ENCODE measurements at places on chromosomes 7 and 10.

- no peak for DNase-seq
These were observed 34.2 kb downstream of the TFPI2 start for GRCh38 chr7:93856323-93856722.

GRCh38 chr10:10873289-10873688, 144.4 kb upstream of the CELF2 start:
- DNase-seq = no peak

- no peak for DNase-seq
These were observed 1.9 kb downstream of the FOXK1 start for GRCh38 chr7:4683884-4684565.

- DNase-seq = no peak
These were observed 154.8 kb downstream of the PHF14 start for GRCh38 chr7:11128498-11128897.

DNA sequence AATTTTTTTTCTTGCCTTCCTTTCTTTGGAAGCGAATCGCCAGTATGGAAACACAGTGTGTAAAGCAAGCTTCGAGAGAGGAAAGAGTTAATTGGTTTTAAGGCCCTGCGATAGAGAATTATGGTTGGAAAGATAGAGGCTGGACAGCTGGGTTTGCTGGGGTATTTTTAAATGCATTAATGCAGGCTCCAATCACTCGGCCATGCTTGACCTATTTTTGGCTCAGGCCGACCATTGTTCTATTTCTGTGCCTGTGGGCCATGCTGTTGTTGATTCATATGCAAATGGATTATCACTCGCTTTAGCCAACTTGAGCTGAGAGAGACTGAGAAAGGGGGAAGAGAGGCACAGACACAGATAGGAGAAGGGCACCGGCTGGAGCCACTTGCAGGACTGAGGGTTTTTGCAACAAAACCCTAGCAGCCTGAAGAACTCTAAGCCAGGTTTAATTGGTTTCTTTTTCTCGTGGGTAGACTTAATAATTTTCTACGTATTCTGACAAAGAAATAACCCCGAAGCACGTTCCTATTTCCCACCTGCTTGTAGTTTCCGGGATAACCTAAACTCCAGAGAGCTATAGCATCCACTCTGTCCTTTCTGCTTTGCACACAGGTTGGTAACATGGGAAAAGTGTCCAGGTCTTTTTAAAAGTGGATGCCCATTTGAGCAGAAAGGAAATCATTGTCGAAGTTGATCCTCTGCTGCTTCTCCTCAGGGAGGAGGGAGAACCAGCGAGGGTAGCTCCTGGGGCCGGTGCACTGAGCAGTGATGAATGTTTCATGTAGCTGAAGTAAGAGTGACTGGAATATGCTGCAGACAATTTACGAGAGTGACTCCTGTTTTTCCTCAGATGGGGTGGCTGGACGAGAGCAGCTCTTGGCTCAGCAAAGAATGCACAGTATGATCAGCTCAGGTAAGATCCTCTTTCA, at the start of gene HDAC9:
Gene HDAC9 (plus strand): TSS at position 338 of the 929 bp plus-strand sequence. CDS start 554 bp downstream, at position 892.
- DNase-seq = peak; percentile 30

GRCh38 chr7:32043688-32044087, 26.5 kb downstream of the PDE1C start:
- DNase-seq = peak; percentile 15

GRCh38 chr10:109727436-109727835, 195.9 kb downstream of the XPNPEP1 start:
- DNase-seq = no peak
